ENCODE measurements at places on chromosomes 16 and 17.
A peak's percentile ranks its signal among the peaks of the same experiment; 100 is the strongest.

DNA sequence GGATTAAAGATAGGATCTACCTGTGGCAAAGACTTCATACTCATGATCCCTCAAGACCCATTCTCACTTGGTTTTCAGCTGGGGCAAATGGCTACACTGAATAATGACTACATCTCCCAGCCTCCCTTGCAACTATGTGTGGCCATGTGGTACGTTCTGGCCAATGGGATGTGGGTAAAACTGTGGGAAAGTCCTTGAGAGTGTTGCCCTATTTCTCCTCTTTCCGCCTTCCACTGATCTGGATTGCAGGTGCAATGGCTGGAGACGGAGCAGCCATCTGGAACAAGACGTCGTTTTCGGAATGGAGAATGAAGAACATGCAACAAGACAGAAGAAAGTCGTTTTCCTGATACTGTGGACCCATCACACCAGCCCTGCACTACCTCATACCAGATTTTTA, 48.5 kb downstream of the HAPSTR1 start:
- peak; percentile 41 for DNase-seq

DNA sequence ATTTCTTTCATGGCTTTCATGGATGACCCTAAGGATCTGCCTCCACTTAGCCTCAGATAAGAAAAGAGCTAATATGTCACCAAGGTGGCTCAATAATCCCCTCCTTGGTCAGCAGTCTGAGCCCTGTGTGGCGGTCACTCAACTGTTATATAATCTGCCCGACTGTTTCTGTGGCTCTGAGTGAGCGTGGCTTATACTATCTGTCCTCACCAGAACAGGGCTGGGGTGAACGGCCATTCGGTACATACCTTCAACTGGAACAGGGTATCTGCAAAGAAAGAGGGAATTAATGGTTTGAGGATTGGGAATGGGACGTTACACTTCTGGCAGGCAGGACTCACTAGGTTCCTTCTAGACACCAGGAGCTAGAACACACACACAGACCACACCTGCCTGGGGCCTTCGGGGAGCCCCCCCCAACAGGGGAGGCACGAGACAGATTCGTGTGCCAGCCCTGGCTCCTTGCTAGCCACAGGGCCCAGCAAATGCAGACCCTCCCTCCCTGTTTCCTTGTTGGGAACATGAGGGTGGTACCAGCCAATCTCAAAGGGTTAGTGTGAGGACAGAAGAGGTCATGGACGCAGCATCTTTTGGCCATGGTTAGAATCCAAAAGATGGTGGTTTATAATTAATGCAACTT, 3.7 kb downstream of the CHMP1A start:
- DNase-seq: no peak

DNA sequence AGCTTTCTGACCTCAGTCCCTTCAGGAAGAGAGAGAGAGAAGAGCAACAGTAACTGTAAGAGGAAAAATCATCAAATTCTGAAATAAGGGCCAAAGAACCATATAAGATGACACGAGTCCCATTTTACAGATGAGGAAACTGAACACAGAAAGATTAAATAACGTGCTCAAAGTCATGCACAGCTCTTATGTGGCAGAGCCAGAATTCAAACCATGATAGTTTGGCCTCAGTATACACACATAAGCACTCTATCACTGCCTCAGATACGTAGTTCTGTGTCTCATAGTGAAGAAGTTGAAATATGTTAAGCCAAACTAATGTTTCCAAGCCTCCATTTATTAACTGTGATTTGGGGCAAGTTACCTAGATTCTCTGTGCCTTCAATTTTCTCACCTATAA, 1.9 kb upstream of the ZNF19 start:
- DNase-seq: no peak

- no peak for DNase-seq
Observed at GRCh38 chr17:55237841-55238178, 26.9 kb upstream of the HLF start.

- peak; percentile 85 for DNase-seq
Observed at GRCh38 chr17:31313982-31314781, at the start of gene EVI2B. TSS of gene EVI2B (minus strand) at chr17:31314054. CDS start at chr17:31305609, 8,445 bp downstream.

GRCh38 chr16:1749152-1750117, 21.9 kb downstream of the NME3 start:
- peak; percentile 67 for DNase-seq

DNA sequence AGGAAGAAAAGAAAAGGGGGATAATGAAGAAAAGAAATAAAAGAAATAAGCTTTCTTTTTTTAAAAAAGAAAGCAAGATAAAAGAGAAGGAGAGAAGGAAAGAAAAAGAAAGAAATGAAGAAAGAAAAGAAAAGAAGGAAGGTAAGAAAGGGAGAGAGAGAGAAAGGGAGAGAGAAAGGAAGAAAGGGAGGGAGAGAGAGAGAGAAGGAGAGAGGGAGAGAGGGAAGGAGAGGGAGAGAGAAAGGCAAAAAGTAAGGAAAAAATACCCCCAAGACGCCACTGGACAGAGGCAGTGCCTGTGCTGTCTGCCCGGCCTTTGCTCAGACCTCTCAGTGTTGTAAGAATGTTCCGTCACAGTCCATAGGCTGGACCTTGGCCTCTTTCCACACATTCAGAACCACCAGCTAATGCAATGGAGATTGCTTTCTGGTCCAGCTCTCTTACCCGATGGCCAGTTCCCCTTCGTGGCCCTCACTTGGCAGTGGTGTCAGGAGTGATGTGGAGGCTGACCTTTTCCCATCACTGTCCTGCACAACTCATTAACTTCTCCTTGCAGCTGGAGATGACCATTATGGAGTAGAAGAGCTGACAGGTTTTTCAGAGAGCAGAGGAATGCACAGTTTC, 14.3 kb upstream of the HNF1B start:
- no peak for DNase-seq

DNA sequence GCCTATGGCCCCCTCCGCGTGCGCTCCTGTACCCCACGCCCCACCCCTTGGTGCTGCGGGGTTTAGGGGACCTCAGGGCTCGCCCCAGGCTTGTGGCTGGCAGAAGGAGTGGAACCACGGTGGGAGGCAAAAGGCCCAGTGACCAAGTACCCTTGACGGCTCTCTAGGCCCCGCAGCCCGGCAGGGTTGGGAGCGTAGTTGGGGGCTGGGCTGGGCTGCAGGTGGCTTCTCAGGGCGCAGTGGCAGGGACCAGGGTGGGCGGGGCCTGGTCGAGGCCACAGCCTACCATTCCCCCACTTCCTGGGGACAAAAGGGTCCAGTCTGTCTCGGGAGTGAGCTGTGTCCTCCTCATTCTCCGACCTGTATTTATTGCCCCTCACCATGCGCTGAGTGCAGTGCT, 124.9 kb downstream of the RBFOX3 start:
- DNase-seq: no peak

GRCh38 chr17:66299711-66300110, 2.7 kb upstream of the PRKCA start:
- peak; percentile 39 for DNase-seq

DNA sequence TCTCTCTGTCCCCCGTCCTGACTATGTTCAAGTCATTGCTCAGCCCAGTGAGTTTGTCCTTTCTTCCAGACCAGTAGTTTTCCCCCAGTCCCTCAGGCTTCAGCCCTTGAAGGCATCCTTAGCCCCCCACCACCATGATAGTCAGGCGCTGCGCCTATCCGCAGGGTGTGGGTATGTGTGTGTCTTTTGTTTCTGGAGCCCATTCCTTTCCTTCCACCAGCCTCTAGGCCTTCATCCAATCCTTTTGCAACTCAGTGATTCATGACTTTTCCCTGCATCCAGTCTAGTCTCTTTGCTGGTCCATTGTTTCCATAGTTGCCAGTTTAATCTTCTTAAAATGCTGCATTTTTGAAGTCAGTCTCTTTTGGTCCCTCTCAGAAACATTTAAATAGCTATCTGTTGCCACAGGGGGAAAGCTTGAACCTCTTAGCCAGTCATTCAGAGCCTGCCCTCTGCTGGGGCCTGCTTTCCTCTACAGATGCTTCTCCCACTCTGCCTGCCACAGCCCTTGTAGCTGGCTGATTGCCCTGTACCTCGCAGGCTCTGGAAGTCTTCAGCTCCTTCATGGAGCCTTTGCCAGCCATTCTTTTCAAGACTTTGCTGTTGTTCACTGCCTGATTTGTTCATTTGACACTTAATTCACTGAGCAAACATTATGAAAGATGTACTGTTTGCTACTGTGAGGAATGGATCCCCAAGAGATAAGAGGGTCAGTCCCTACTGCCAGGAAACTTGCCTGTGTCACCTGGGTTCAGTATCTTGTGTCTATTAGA, 55.9 kb upstream of the ADCY7 start:
- peak; percentile 97 for DNase-seq

- no peak for DNase-seq
Observed at GRCh38 chr16:2716948-2717347, 3.1 kb downstream of the PRSS27 start.

DNA sequence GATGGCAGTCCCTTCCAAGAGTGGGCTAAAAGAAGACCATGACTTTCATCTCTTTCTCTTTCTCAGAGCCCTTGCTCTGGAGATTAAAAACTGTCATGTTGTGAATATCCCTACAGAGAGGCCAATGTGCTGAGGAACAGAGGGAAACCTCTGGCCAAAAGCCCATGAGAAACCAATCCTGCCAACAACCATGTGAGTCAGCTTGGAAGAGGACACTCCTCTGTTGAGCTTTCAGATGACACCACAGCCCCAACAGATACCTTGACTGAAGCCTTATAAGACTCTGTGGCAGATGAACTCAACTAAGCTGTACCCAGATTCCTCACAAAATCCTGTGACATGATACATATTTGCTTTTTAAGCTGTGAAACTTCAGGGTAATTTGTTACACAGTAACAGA, 19.6 kb downstream of the CPPED1 start:
- peak; percentile 35 for DNase-seq

DNA sequence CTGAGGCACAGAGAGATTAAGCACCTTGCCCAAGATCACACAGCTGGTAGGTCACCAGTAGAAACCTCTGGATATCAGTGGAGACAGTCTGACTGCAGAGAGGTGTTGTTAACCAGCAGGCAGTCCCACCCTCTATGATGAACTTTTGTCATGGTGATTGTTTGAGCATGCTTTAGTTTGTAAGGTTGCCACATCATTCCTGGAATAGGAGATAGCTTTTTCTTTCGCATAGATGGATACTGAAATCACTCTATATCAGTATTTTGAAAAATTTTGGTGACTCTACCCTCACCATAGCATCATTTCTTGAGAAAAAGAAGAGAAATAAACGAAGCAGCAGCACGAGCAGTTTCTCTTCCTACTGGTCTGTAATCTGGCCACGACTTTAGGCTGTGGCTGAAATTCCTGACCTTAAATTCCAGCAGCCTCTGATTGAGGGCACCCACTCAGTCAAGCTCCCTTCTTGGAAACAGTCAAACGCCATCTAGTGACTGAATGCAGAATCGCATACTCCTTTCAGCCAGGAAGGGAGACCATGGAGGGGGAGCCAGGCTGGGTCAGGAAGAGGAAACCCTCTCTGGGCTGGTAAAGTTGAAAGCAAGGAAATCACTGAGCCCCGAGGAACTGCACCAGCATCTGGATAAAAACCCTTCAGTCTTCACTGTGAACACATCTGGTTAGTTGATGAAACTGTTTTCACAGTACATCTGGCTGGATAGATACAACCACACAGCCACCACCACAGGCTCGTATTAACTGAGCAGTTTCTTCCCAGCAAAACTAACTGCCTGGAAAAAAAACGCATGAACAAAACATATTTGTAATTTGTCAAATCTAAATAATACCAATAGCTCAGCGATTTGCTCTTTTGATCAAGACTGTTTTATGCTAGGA, 108.5 kb upstream of the XYLT1 start:
- DNase-seq: peak; percentile 81

DNA sequence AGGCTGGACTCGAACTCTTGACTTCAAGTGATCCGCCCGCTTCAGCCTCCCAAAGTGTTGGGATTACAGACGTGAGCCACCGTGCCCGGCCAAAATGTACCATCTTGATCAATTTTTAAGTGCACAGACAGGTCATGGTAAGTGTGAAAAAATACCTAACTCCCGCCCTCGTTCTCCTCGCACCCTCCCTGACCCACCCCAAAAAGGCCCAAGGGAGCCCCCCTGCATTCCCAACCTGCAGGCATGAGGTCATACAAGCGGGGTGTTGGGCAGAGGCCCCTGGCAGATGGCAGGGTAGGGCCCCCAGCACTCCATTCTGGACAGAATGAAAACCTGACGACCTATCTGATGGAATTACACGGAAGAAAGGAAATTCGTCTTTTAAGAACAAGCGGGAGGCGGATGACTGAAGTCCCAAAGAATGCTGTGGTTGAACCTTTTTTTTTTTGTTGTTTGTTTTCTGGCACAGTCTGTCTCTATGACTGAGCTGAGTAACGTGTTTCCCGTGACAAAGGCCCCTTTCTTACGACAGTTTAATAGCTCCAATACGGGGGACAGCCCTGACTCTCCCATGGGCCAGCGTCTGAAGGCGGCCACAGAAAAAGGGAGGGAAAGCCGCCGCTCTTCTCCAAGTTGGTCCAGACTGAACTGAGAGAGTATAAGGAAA, 376.4 kb downstream of the SLC39A11 start:
- peak; percentile 93 for DNase-seq

DNA sequence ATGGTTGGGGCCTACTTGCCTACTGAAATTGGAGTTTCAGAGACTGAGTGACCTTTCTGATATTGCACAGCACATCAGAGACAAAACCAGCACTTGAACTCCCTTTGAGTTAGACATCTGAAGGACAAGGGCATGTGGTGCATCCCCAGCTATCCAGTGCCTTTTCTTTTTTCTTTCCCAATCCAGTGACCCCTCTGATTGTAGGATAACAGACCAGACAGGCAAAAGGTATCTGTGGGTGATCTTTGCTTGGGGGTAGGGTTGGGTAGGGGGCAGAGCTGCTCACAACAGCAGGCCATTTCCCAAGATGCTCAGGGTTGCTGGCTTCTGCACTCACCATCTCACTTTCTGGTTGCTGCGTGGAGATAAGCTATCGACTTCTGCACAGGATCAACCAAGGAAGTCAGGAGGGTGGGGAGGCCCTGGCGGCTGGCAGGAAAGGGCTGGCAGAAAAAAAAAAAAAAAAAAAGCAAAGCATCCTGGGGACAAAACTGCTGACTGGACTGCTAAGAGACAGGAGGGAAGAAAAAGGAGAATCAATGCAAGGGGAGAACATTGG, 42.2 kb downstream of the HOXB1 start:
- DNase-seq: no peak

DNA sequence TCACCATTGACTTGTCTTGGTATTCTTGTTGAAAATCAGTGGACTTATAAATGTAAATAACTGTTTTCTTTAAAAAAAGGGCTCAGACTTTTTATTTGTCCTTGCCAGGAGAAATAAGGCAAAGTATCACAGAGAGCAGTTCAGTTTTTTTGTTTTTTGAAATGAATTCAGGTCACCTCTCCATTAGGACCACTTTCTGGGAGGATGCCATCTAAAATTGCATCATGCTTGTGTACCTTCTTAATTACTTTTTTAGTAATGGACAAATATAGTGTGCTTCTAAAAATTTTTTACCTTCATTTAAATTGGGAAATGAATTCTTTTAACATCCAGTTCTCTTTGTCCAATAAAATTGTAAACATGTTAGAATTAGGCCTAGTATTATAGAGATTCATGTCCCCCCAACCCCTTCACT, 210.0 kb downstream of the BCAS3 start:
- DNase-seq: no peak

GRCh38 chr17:81267390-81268067, 27.6 kb downstream of the SLC38A10 start:
- no peak for DNase-seq

GRCh38 chr16:84690088-84690819, 9.5 kb upstream of the USP10 start:
- DNase-seq: no peak
